ENCODE measurements at places on chromosomes 3 and 15.

DNA sequence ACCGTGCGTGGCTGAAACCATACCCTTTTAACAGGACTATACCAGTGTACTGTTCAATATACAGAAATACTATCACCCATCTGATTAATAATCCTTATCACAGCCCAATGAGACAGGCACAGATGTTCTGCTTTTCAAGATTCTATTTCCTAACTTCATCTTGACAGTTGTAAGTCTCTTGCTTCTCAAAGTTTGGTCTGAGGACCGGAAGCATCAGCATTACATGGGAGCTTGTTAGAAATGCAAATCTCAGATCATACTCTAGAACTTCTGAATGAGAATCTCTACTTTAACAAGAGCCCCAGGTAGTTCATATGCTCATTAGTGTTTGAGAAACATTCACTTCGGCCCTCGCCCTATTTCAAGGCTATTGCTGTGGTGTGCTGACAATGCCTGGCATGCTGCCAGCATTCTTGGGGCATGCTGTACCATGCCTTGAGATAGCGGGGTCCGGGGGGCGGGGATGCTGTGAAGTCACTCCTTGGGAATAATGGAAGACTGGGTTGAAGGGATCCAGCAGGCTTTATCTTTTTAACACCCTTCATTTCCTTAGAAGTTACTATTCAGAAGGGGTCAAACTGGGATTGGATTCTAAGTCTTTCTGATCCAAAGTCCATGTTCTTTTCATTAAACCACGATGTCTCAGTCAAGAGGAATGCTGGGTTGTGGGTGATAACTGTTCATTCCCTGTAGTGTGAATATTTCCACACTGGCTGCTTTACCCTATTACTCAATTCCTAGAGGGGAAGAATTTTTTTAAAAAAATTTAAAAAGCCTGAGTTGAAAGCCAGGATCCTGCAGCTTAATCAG is 194.7 kb downstream of the LPP start:
- no peak for DNase-seq

DNA sequence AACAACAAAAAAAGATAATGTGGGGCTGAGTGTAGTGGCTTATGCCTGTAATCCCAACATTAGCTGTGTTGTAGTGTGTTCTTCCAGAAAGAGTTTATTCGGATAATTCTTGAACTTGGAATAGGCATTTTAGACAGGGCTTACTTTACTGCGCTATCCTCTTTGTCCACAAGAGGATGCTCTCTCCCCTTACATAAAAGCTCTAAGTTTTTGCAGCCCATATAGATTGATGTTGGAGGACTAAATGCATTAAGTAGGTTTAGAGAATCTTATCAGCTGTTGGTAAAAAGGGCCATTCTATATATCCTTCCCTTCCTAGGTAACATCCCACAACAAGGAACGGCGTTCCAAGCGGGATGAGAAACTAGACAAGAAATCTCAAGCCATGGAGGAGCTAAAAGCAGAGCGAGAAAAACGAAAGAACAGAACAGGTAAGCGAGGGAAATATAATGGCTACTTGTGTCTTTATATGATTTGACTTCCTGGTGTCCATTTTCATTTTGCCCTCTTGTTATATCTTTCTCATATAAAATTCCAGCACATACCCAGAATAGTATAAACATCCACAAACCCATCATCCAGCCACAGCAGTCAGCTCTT is 27.8 kb upstream of the ITPKA start:
- DNase-seq, result no peak

GRCh38 chr15:43249236-43249635 is 17.5 kb downstream of the TGM5 start:
- DNase-seq, result no peak

GRCh38 chr3:72960812-72961518 is 35.6 kb upstream of the PPP4R2 start:
- DNase-seq, result no peak

DNA sequence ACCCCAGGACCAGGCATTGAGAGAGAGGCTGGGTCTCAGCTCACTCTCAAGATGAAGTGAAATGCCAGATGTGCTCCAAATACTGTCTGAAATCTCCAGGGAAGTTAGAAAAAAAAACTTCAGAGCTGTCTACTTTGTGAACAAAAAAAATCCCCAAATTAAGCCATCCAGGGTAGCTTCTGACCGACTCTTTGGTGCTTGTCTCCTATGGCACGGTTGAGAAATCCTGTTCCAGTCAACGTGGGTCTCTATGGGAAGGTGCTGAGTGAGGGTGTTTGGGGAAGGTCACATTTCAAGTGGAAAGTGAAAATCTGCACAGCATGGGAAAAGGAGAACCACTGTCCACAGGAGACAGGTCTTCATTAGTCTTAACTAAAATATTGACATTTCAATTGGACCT is 322.5 kb upstream of the CFAP20DC start:
- DNase-seq, result no peak

DNA sequence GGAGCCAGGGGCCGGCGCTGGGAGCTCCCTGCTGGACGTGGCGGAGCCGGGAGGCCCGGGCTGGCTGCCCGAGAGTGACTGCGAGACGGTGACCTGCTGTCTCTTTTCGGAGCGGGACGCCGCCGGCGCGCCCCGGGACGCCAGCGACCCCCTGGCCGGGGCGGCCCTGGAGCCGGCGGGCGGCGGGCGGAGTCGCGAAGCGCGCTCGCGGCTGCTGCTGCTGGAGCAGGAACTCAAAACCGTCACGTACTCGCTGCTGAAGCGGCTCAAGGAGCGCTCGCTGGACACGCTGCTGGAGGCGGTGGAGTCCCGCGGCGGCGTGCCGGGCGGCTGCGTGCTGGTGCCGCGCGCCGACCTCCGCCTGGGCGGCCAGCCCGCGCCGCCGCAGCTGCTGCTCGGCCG is 1.5 kb downstream of the SMAD6 start:
- DNase-seq, result peak; percentile 64

GRCh38 chr15:83310521-83311456 is 26.3 kb upstream of the BNC1 start:
- DNase-seq, result no peak

- DNase-seq, result no peak
These were observed 72.6 kb downstream of the REC114 start for GRCh38 chr15:73515527-73515926.

DNA sequence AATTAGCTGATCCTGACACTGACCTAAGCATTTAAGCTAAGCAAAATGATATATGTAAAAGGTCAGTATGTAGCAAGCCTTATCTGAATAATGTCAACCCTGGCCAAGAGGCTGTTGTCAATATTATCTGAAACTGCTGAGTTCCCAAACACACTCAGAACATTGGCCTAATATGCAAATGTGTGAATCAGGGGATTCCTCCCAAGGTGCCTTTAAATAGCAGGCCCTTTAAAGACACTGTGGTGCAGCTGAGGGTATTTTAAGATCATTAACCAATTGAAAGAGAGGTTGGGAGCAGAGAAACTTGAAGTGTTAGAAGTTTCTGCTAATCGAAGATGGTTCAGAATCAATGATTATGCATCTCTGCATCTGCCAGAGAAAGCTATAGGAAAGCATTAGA is 207.0 kb downstream of the NTRK3 start:
- no peak for DNase-seq

All from frontal cortex (tissue), 4 donors.